ENCODE measurements at places on chromosomes 4 and X. TPM values are rescaled to one million over a fixed set of nuclear protein-coding genes. Genes with fewer than 3 reads are reported as not detected.

DNA sequence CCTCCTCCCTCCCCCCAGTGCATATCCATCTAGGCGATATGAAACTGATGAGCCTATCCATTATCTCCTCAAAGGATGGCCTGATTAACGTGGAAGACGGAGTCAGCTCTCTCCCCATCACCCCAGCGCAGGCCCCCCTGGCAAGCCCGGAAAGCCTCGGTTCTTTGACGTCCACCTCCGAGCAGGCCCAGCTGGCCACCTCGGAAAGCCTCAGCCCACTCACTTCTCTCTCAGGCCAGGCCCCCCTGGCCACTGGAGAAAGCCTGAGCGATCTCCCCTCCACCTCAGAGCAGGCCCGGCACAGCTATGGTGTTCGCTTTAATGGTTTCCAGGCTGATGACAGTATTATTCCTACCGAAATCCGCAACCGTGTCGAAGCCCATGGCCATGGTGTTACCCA is 14.8 kb downstream of the GABRQ start:
- no peaks in the 10 kb centered on the region for H3K27me3 ChIP-seq
- no peaks in the 10 kb centered on the region for H3K4me1 ChIP-seq
- no peak overlapping the region for H3K27ac ChIP-seq
- H3K4me3 ChIP-seq, result no peak overlapping the region
- no peaks in the 10 kb centered on the region for H3K36me3 ChIP-seq

DNA sequence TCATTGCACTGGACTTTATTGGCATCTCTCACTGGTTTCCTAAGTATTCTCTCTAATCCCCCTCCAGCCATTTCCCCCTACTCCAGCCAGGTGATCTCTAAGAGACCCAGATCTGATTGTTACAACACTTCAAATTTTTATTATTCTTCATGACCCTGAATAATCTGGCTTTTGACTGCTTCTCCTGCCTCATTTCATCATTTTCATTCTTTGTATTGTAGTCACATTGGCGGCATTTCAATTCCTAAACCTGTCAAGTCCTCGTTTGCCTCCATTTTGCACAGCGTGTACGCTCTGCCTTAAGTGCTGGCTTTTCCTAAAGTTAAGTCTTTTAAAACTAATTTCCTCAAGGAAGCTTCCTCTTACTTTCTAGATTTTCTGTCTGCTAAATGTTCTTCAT is 31.6 kb downstream of the UBE2K start:
- no peak for DNase-seq
- no peaks in the 10 kb centered on the region for H3K27me3 ChIP-seq

- peaks cover 8% of the 10 kb centered on the region for H3K4me1 ChIP-seq
- H3K27me3 ChIP-seq, result no peaks in the 10 kb centered on the region
- no peak overlapping the region for H3K27ac ChIP-seq
- peak; percentile 53 for DNase-seq
- H3K36me3 ChIP-seq, result no peaks in the 10 kb centered on the region
- peak overlapping the region; percentile 32 for H3K4me3 ChIP-seq
Measured at GRCh38 chrX:48468247-48468671, 1.8 kb downstream of the SLC38A5 start.

Gene HSFX3
- not detected for total RNA-seq

GRCh38 chrX:129958814-129959492 is 23.5 kb upstream of the BCORL1 start:
- H3K27me3 ChIP-seq, result peaks cover 4% of the 10 kb centered on the region
- H3K27ac ChIP-seq, result no peak overlapping the region
- no peaks in the 10 kb centered on the region for H3K36me3 ChIP-seq
- no peak for DNase-seq
- H3K4me3 ChIP-seq, result no peak overlapping the region

DNA sequence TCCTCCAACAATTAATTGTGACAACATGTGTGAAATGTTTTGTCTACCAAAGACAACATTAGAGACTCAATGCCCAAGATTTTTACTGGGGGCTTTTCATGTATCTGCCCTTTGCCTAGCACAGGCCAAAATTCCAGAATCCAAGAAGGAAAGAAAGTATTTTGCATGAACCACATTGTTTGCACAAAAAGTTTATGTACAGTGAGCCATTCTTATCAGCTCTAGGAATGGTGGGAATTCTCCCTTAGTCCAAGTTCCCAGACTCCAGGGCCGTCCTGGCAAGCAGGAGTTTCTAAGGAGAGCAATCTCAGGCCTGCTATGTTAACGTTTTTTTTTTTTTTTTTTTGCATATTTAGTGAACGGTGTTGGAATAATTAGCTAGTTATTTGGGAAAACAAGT is 21.6 kb downstream of the GPRASP1 start:
- H3K27me3 ChIP-seq, result no peaks in the 10 kb centered on the region
- DNase-seq, result no peak
- H3K4me3 ChIP-seq, result no peak overlapping the region
- no peaks in the 10 kb centered on the region for H3K4me1 ChIP-seq
- peaks cover 4% of the 10 kb centered on the region for H3K36me3 ChIP-seq

GRCh38 chrX:30060718-30061117 is 154.6 kb upstream of the MAGEB2 start:
- H3K27me3 ChIP-seq, result no peaks in the 10 kb centered on the region
- H3K4me3 ChIP-seq, result no peak overlapping the region
- peak; percentile 29 for DNase-seq
- no peaks in the 10 kb centered on the region for H3K36me3 ChIP-seq
- H3K4me1 ChIP-seq, result no peaks in the 10 kb centered on the region
- no peak overlapping the region for H3K27ac ChIP-seq

Gene RTL9
- total RNA-seq, result not detected

- peaks cover 93% of the 10 kb centered on the region for H3K36me3 ChIP-seq
- H3K4me1 ChIP-seq, result peaks cover 5% of the 10 kb centered on the region
- no peak overlapping the region for H3K27ac ChIP-seq
- no peaks in the 10 kb centered on the region for H3K27me3 ChIP-seq
- DNase-seq, result no peak
Measured at GRCh38 chr4:2824836-2825381, 18.7 kb upstream of the ADD1 start.

- H3K4me3 ChIP-seq, result no peak overlapping the region
- H3K4me1 ChIP-seq, result no peaks in the 10 kb centered on the region
- no peaks in the 10 kb centered on the region for H3K27me3 ChIP-seq
- DNase-seq, result no peak
- H3K36me3 ChIP-seq, result no peaks in the 10 kb centered on the region
- H3K27ac ChIP-seq, result no peak overlapping the region
Measured at GRCh38 chrX:134362560-134363089, 97.3 kb upstream of the HPRT1 start.

Gene RCHY1
- 14.2 TPM for total RNA-seq

- H3K27me3 ChIP-seq, result no peaks in the 10 kb centered on the region
- H3K4me1 ChIP-seq, result no peaks in the 10 kb centered on the region
- H3K27ac ChIP-seq, result no peak overlapping the region
- no peak overlapping the region for H3K4me3 ChIP-seq
- DNase-seq, result no peak
- H3K36me3 ChIP-seq, result no peaks in the 10 kb centered on the region
Measured at GRCh38 chr4:129738175-129738574, 642.2 kb downstream of the C4orf33 start.

DNA sequence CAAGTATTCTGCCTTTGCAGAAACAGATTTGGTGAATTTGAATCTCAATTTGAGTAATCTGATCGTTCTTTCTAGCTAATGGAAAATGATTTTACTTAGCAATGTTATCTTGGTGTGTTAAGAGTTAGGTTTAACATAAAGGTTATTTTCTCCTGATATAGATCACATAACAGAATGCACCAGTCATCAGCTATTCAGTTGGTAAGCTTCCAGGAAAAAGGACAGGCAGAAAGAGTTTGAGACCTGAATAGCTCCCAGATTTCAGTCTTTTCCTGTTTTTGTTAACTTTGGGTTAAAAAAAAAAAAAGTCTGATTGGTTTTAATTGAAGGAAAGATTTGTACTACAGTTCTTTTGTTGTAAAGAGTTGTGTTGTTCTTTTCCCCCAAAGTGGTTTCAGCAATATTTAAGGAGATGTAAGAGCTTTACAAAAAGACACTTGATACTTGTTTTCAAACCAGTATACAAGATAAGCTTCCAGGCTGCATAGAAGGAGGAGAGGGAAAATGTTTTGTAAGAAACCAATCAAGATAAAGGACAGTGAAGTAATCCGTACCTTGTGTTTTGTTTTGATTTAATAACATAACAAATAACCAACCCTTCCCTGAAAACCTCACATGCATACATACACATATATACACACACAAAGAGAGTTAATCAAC is 15.3 kb downstream of the PLP1 start:
- no peaks in the 10 kb centered on the region for H3K36me3 ChIP-seq
- H3K4me1 ChIP-seq, result no peaks in the 10 kb centered on the region
- H3K27me3 ChIP-seq, result no peaks in the 10 kb centered on the region
- no peak for DNase-seq
- H3K27ac ChIP-seq, result no peak overlapping the region
- no peak overlapping the region for H3K4me3 ChIP-seq

GRCh38 chr4:86675548-86675947 is 81.4 kb downstream of the PTPN13 start:
- H3K4me3 ChIP-seq, result no peak overlapping the region
- DNase-seq, result no peak
- no peaks in the 10 kb centered on the region for H3K4me1 ChIP-seq
- no peak overlapping the region for H3K27ac ChIP-seq

- H3K4me1 ChIP-seq, result no peaks in the 10 kb centered on the region
- no peak overlapping the region for H3K27ac ChIP-seq
- H3K4me3 ChIP-seq, result no peak overlapping the region
- no peak for DNase-seq
- H3K27me3 ChIP-seq, result no peaks in the 10 kb centered on the region
- no peaks in the 10 kb centered on the region for H3K36me3 ChIP-seq
Measured at GRCh38 chr4:40173470-40173875, 23.4 kb upstream of the RHOH start.

DNA sequence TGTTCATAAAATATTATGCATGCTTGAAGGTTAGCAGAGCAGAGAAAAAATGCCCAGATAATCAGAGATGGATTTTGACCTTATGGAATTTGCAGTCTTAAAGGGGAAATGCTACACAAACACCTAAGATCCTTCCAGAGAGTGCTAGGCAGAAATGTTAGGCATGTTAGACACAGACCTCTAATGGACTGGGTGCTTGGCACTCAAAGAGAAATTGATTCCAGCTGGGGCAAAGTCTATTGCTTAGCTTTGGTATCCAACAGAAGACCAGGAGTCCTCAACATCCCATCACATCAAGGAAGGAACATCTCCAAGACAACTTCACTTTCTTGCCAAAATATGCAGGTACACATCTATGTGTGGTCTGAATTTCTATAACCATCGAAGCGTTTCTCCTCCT is 32.2 kb upstream of the PPARGC1A start:
- H3K27me3 ChIP-seq, result no peaks in the 10 kb centered on the region
- H3K4me1 ChIP-seq, result no peaks in the 10 kb centered on the region
- no peak overlapping the region for H3K27ac ChIP-seq

Gene C4orf50
- 1.2 TPM for total RNA-seq

- no peak for DNase-seq
- no peaks in the 10 kb centered on the region for H3K27me3 ChIP-seq
- H3K4me3 ChIP-seq, result no peak overlapping the region
- no peak overlapping the region for H3K27ac ChIP-seq
- no peaks in the 10 kb centered on the region for H3K4me1 ChIP-seq
Measured at GRCh38 chr4:48234575-48234974, 35.1 kb downstream of the TEC start.

- no peaks in the 10 kb centered on the region for H3K27me3 ChIP-seq
- H3K36me3 ChIP-seq, result no peaks in the 10 kb centered on the region
- H3K4me1 ChIP-seq, result peaks cover 23% of the 10 kb centered on the region
- DNase-seq, result no peak
Measured at GRCh38 chrX:13026877-13027652, 17.4 kb downstream of the FAM9C start.

- no peaks in the 10 kb centered on the region for H3K4me1 ChIP-seq
- no peaks in the 10 kb centered on the region for H3K36me3 ChIP-seq
- H3K27me3 ChIP-seq, result no peaks in the 10 kb centered on the region
- H3K4me3 ChIP-seq, result no peak overlapping the region
- H3K27ac ChIP-seq, result no peak overlapping the region
Measured at GRCh38 chr4:86256086-86256485, 103.8 kb downstream of the MAPK10 start.

DNA sequence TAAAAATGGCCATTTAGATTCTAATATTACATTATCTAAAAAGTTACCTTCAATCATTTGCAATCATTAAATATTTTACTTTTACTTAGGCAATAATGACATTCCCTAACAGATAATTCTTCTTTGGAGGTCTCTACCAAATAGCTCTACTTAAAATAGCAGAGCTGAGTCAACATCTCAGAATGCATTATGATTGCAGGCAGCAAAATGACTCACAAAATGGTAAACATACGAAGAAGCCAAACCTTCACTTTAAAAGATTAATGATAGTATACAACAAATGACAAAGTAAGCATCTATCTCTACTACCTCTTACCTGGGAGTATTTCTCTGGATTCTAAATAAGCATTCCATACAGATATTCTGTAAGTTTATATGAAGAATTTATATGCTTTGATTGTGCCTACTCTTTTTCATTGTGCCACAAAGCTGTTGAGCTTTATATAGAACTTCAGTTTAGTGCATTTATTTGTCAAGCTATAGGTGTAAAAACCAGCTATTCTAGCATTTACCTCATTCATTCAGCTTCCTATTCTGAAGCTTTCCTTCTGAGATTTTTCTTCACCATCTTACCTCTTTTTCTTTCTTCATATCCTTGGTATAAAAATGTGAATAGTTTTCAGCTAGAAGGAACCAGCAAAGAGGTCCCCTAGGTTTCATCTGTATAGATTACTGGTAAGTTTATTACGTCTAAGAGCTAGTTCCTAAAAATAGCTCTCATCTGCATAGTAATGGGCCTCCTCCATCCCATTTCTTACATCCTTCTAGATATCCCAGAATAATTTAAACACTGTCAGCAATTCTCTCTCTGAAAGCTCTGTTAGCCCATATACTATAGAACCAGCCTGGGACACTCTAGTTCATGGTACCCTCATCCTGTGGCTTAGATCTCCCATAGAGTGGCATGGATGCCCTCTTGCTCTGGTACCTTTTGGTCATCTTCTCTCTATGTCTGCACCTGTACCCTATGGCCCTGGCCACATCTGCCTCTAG is 17.2 kb upstream of the SPCS3 start:
- no peaks in the 10 kb centered on the region for H3K27me3 ChIP-seq
- H3K27ac ChIP-seq, result no peak overlapping the region
- H3K36me3 ChIP-seq, result no peaks in the 10 kb centered on the region
- H3K4me3 ChIP-seq, result no peak overlapping the region

- no peak overlapping the region for H3K4me3 ChIP-seq
- DNase-seq, result no peak
- no peaks in the 10 kb centered on the region for H3K4me1 ChIP-seq
- H3K27me3 ChIP-seq, result peaks cover 17% of the 10 kb centered on the region
- H3K36me3 ChIP-seq, result no peaks in the 10 kb centered on the region
Measured at GRCh38 chrX:70437011-70437410, 7.6 kb upstream of the DLG3 start.
